Hematopoietic multipotent progenitor cell treated with erythropoietin and hydrocortisone succinate and interleukin-3 and kit ligand, for 6 days (in vitro differentiated cells): ENCODE measurements at places on chromosomes 3 and 15.
A peak's percentile ranks its signal among the peaks of the same experiment; 100 is the strongest.

DNA sequence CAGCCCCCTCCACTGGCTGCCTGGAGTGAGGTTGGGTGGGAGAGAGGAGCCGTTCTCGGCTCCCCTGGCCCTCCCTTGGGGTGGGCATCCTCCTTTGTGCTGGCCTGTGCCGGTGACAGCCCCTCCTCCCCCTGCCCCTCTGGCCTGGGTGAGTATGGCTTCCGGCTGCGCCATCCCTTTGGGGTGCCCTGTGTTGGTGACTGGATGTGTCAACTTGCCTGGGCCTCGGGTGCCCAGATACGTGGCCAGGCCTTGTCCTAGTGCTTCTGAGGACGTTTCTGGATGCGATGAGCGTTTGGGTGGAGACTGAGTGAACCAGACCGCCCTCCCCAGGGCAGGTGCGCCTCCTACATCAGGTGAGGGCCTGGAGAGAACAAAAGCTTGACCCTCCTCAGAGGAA, 59.7 kb downstream of the PLXNA1 start:
- DNase-seq, result no peak

GRCh38 chr3:185405243-185405642, 42.3 kb downstream of the MAP3K13 start:
- no peak for DNase-seq

DNA sequence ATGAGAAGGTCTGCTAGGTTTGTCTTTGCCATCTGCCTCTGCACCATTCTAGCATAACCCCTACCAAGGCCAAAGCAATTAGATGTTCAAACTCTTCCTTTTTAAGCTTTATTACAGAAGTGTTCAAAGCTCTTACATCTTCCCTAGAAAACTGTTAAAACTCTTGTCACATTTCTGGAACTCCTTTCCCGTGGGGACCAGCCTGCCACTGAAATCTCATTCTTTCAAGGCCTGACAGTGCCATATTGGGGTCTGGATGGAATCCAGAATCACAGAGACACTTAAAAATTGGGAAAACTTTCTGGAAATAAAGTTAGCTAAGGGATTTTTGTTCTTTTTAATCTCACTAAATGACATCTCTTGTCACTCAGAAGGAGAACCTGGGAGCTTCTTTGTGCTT, 153.8 kb upstream of the SLCO3A1 start:
- no peak for DNase-seq

DNA sequence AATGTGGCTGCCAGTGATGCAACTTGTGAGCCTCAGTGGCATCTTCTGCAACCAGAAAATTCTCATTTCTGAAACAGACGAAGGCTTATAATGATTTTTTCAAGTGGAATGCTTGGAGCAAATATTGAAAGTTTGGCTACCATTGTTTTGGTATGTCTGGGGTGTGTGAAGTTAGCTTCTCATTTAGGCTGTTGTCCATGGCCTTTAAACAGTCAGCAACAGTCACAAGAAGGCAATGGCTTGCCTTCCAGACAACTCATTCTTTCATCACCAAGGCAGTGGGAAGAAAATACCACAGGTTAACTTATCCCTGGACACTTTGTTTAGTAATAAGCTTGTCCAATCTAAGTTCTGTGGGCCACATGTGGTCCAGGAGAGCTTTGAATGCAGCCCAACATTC, 4.7 kb upstream of the BNC1 start:
- DNase-seq, result no peak

GRCh38 chr3:133269393-133269792, 130.5 kb upstream of the BFSP2 start:
- DNase-seq, result no peak

DNA sequence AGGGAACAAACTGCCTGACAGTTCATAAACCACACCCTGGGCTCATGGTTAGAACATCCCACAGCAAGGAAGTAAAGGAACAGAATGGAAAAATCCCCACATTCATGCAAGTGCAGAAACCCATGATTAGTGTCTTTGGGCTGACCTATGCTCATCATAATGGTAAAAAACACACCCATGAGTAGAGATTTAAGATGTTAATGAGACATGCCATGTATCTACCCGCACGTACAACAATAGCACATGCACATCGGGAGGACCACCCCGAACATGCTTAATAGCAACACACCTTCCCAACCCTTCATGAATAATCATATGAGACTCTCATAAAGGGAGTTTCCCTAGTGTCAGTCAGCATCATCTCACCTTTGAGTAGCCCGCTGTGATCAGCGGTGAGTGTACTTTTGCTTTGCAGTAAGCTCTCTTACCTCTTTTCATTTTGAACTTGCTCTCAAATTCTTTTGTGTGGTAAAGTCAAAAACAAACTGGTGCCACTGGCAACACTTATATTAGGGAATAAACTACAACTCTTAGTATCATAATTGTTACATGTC, 23.2 kb downstream of the ZBED2 start:
- DNase-seq, result no peak

GRCh38 chr3:24725514-24726255, 231.0 kb upstream of the THRB start:
- no peak for DNase-seq

DNA sequence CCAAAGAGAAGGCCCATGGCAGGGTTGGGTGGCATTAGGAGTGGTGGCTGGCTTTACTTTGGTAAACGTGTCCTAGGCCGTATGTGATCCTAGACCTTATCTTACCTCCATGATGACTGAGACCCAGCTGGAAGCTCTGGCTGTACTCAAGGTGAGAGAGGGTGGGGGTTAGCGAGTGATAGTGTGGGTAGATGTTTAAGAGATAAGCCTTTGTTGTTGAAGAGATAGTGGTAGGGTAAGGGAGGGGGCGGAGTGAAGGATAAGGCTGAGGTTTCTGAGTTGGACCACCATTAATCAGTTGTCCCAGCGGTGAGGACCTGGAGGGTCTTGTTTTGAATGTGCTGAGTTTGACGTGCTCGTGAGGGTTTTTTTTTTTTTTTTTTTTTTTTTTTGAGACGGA, 61.5 kb upstream of the ULK4 start:
- DNase-seq, result no peak

GRCh38 chr3:126731044-126731443, 27.0 kb downstream of the CHCHD6 start:
- peak; percentile 57 for DNase-seq

DNA sequence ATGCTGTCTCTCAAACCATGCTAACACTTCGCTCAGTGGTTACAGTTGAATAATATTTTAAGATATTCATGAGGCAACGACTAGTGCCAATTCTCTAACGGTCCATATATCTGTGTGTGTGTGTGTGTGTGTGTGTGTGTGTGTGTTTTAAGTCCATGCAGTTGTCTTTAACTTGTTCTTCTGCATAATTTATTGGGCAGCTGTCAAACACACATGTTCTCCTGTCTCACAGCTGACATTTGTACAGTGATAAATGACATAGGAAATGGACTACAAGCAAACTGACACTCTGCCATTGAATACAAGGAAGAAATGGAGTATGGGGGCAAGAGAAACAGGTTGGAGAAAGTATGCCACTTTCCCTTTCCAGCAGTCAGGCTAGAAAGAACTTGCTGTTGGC, 172.0 kb downstream of the PDZRN3 start:
- DNase-seq, result no peak

- no peak for DNase-seq
These were observed 534.2 kb downstream of the ZIC1 start for GRCh38 chr3:147943265-147943945.

DNA sequence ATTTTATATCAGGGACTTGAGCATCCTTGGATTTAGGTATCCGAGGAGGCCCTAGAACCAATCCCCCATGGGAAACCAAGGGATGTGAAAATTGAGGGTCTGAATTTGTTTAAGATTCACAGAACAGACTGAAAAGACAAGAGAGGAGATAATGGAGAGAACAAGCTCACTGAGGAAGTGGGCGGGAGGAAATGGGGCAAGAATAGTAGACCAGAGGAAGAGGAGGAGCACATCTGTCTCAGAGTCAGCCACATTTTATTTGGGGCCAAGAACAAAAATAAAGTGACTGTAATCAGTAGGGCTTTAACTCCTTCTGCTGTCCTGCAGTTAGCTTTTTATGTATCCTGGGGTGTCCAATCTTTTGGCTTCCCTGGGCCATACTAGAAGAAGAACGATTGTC, 63.8 kb downstream of the BLM start:
- DNase-seq, result peak; percentile 67

GRCh38 chr3:21372316-21372715, 378.7 kb downstream of the ZNF385D start:
- no peak for DNase-seq

DNA sequence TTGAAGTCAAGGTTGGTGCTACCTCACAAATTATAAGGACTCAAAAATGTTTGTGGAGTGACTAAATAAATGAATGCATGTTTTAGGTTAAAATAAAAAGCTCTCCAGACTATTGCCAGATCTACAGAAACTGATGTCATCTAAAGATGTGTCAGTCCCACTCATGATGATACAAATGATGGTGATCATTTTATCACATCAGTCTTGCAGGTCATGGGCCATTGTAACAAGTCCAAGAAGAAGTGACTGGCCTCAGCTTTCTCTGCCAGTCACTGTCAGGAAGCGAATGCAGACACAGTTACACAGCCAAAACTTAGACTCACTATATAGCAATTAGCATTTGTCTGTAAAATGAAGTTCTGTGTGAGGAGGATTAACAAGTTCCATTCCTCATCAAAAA, 18.5 kb downstream of the ATP8B4 start:
- DNase-seq, result no peak

GRCh38 chr3:46843508-46843907, 19.7 kb downstream of the MYL3 start:
- DNase-seq, result no peak

DNA sequence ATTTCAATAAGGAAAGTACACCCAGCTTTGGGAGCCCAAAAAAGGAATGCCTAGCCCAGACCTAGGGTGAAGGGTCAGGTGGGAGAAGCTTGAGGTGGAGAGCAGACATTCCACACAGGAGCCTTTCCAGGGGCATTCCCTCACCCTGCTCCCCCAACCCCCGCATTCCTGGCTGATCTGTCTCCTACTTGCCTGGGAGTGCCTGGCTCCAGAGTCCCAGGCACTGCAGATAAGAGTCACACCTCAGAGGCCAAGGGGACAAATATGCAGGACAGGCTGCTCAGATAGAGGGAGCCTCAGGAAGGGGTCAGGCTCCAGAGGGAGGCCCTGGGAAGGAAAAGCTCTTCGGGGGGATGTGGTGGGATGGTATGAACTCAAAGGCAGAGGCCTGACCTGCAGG, 20.8 kb upstream of the HCN4 start:
- DNase-seq, result no peak

GRCh38 chr15:38378161-38378560, 75.8 kb upstream of the FAM98B start:
- peak; percentile 49 for DNase-seq

DNA sequence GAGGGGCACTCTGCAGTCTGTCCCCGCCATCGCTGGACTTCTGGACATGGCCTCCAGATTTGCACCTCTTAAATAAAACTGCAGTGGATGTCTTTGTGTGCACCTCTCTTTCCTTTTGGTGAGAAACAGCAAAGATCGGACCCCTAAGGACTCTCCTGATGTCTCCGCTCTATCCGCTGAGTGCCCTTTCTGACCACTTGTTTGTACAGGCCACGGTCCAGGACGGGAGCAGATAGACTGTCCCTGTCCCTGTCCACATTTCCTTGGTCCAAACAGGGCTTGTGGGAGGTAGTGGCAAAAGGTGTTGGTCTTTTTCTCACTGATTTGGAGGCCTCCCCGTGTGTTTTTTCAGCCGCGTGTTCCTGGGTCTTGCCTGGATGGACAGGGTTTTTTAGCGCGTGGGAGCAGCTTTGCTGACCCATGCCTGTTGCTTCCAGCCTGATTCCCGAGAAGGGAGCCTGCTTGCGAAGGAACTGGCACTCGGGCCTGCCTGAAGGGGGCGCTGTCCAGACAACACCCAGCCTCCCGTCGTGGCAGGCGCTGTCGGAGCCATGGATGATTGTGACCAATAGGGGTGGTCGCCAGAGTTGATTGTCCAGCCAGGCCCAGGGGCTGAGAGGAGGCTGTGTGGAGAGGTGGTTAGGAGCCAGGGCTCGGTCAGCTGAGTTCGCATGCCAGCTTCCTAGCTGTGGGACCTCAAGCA, 13.2 kb upstream of the STAB1 start:
- DNase-seq, result no peak

GRCh38 chr3:4866866-4867265, 112.4 kb upstream of the BHLHE40 start:
- no peak for DNase-seq

GRCh38 chr3:53811143-53811927, 34.9 kb downstream of the CHDH start:
- no peak for DNase-seq

DNA sequence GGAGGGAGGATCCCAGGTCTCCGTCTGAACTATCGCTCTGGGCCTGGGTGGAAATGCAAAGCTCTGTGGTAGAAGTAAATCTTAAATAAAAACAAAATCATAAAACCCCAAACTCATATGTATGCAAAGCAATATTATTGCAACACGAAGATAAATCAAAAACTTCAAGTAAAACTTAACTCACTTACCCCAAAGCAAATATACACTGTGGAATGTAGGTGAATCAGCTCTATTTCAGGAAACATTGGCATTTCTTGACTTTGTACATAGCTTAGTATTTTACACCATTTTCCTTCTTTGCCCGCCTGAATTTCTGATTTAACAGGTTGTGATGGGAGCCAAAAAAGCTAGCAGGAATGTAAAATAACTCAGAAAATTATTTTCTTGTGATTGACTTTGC, 126.2 kb downstream of the TPRG1 start:
- no peak for DNase-seq

- no peak for DNase-seq
These were observed 40.3 kb downstream of the BBX start for GRCh38 chr3:107562969-107563529.

- DNase-seq, result peak; percentile 79
These were observed 212.2 kb upstream of the GPR149 start for GRCh38 chr3:154642145-154642544.

DNA sequence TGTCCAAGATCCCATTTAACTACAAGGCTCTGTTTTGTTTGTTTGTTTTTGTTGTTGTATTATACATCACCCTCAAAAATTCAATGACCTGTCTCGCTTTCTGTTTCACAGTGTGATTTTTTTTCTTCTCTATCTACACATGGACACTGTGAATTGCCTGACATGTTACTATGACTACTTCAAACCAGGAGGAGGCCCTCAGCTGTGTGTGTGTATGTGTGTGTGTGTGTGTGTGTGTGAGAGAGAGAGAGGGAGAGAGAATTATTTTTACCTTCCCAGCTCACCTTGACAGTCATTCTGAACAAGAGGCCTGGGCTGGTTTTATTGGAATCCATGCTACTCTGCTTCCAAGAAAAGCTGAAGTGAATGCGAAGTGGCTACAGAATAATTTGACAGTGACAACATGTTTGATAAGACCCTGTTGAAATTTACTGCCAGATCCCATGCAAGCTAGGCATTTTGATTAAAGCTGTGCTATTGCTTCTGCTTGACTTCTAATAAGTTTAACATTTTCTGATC, 841.4 kb downstream of the NSUN3 start:
- DNase-seq, result no peak

- DNase-seq, result no peak
These were observed 272.4 kb upstream of the COL8A1 start for GRCh38 chr3:99365979-99366378.

- no peak for DNase-seq
These were observed 8.8 kb downstream of the CPNE9 start for GRCh38 chr3:9712415-9712814.

GRCh38 chr3:128655531-128655930, 4.9 kb upstream of the RPN1 start:
- no peak for DNase-seq

- DNase-seq, result no peak
These were observed 29.6 kb downstream of the MGLL start for GRCh38 chr3:127792541-127793292.
